ENCODE measurements at places on chromosomes 4 and X. TPM values are rescaled to one million over a fixed set of nuclear protein-coding genes. Genes with fewer than 3 reads are reported as not detected.

PALLD gene
- total RNA-seq, result 979 TPM

CSAG2 gene
- not detected for total RNA-seq

GATB gene
- total RNA-seq, result 147 TPM

ARSH gene
- not detected for total RNA-seq

ASB11 gene
- 94.5 TPM for total RNA-seq

CLRN2 gene
- total RNA-seq, result not detected

- no peak for DNase-seq
These were observed 248.9 kb upstream of the FTHL17 start for GRCh38 chrX:31320740-31321139.

- DNase-seq, result peak; percentile 50
These were observed 133.6 kb upstream of the VAMP7 start for GRCh38 chrX:155747520-155747919.

DNA sequence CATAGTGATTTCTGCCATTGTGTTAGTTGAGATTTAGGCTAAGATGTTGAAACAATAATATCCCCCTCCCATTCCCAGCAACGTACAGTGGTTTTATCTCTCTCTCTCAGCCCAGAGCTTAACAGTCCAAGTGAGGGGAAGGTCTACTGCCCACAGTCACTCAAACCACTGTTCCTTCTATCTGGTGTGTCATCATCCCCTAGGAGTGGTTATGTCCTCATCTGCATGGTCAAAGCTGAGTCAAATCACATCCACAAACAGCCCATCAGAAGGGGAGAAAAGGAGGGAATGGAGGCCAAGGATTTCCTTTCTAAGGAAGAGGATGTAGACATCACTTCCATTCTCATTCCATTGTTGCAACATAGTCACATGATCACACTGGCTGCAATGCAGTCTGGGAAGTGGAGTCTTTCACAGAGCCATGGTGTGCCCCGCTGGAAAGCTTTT lies 42.8 kb upstream of the CHRNA9 start:
- DNase-seq, result no peak

DNA sequence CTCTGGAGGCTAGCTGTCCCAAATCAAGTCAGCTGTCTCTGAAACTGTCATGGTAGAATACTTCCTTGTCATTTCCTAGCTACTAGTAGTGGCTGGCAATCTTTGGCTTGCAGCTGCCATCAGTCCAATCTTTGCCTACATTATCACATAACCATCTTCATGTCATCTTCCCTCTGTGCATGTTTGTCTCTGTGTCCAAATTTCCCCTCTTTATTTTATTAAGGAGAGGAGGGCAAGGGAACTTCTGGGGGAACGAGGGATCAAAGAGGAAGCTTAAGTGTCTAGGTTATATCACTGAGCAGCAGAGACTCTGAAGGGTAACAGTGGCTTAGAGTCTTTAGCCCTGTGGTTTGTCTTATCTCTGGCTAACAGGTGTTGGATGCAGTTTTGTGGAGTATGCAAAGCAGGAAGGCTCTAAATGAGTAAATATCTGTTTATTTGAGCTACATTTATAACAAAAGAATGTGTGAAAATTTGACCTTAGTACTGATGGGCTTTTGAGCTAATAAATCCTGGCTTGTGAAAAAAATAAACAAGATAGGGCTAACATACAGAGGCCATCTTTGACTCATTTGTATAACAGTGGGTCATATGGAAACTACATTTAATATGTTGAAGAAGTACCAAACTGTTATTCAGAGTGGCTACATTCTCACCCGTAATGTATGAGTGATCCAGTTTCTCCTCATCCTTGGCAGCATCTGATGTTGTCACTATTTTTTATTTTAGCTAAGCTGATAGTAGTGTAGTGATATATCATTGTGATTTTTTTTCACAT lies 49.4 kb upstream of the ENOX2 start:
- DNase-seq, result no peak

- DNase-seq, result no peak
These were observed at the start of gene ALPK1 for GRCh38 chr4:112296949-112297880. TSS of gene ALPK1 (plus strand) at chr4:112297369.

- peak; percentile 65 for DNase-seq
These were observed 760 bp downstream of the TMEM165 start for GRCh38 chr4:55396308-55397125.

GRCh38 chr4:90603540-90603939 lies 476.3 kb downstream of the CCSER1 start:
- no peak for DNase-seq

GRCh38 chr4:170111085-170111484 lies 21.3 kb upstream of the AADAT start:
- no peak for DNase-seq

DNA sequence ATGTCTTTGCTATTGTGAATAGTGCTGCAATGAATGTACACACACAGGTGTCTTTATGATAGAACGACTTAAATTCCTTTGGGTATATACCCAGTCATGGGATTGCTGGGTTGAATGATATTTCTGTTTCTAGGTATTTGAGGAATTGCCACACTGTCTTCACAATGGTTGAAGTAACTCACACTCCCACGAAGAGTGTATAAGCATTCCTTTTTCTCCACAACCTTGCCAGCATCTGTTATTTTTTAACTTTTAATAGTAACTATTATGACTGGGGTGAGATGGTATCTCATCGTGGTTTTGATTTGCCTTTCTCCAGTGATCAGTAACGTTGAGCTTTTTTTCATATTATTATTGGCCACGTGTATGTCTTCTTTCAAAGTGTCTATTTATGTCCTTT lies 17.6 kb upstream of the DCUN1D4 start:
- no peak for DNase-seq

GRCh38 chrX:97479106-97479890 lies 595.6 kb downstream of the RPA4 start:
- DNase-seq, result no peak

- DNase-seq, result no peak
These were observed 400.6 kb downstream of the PABPC4L start for GRCh38 chr4:133800966-133801365.

DNA sequence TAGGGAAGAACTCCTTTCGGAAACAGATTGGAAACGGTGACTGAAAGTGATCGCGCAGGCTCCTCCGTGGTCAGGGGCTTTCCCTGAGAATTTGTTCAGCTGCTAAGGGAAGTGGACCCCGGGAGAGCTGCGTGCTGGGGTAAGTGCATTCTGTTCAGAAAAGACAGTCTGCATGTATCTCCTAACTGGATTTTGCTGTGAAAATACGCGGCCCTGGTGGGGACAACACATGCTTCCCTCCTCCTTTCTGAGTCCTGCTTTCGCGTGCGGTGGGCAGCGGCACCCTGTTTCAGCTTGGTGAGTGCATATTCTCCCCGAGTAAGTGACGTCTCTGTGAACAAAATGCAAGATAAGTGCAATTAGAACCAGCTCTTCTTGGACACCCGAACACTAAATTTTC lies 195.6 kb downstream of the STIM2 start:
- no peak for DNase-seq

- DNase-seq, result no peak
These were observed 47.1 kb downstream of the FHDC1 start for GRCh38 chr4:152983221-152983620.

All from Right ventricle myocardium superior (tissue), 1 donor.